ENCODE measurements at places on chromosomes 12 and 14.

GRCh38 chr14:73674986-73675385 is 30.2 kb downstream of the DNAL1 start:
- DNase-seq, result no peak

DNA sequence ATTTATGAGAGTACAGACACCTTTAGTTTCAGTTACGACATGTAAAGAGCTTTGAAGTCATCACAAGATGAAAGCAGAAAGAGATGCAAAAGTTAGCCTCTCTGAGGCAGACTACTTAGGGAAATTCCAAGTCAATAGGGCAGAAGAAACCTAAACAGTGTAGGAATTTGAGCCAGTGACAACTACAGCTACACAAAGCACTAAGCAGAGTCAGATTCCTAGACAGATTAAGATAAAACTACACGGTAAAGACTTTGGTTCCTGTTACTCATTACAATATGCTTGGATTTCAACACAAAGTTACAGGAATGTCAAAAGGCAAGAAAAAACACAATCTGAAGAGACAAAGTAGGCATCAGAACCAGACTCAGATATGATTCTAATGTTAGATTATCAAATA is 1302.3 kb downstream of the FSCB start:
- no peak for DNase-seq

DNA sequence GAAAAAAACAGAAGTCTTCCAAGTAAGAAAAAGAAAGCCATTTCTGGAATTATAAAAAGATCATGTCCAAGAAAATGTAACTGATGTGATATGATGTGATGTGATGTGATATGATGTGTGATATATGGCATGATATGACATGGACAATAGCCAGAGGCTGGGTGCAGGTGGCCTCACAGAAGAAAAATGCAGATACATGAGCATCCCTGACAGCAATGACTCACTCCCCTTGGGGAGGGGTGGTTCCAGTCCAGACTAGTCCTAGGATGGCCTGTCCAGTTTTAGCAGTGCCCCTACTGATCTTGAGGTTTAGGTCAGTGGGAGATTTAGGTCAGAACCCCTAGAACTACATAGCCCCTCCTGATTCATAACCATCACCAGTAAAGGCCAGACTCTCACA is 3.5 kb upstream of the RHOJ start:
- no peak for DNase-seq

- DNase-seq, result no peak
Observed at GRCh38 chr12:121781484-121781997, 11.9 kb downstream of the RHOF start.

GRCh38 chr12:78035901-78036606 is 205.4 kb downstream of the NAV3 start:
- no peak for DNase-seq

DNA sequence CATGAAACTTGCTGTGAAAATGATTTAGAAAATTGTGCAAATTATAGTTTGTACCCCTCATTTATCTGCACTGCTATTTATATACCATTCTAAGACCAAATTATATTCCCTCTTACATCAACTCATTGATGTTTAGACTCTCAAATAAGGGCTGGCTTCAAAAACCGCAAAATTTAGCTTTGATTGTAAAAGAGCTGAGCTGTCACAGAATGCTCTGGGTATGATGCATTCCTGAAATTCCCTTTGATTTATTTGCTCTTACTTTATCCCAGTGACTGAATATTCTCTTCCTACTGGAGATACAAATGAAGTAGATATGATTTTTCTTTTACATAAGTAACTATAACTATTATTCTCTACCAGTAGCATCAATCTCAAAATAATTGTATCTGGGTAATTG is 78.0 kb upstream of the TMTC2 start:
- no peak for DNase-seq

GRCh38 chr14:32578181-32578580 is 249.1 kb downstream of the AKAP6 start:
- DNase-seq, result no peak

- no peak for DNase-seq
Observed at GRCh38 chr12:33589576-33590114, 150.0 kb upstream of the SYT10 start.

- DNase-seq, result no peak
Observed at GRCh38 chr12:18468246-18469075, 207.1 kb downstream of the PIK3C2G start.

- DNase-seq, result no peak
Observed at GRCh38 chr12:15800278-15800677, 11.1 kb upstream of the EPS8 start.

DNA sequence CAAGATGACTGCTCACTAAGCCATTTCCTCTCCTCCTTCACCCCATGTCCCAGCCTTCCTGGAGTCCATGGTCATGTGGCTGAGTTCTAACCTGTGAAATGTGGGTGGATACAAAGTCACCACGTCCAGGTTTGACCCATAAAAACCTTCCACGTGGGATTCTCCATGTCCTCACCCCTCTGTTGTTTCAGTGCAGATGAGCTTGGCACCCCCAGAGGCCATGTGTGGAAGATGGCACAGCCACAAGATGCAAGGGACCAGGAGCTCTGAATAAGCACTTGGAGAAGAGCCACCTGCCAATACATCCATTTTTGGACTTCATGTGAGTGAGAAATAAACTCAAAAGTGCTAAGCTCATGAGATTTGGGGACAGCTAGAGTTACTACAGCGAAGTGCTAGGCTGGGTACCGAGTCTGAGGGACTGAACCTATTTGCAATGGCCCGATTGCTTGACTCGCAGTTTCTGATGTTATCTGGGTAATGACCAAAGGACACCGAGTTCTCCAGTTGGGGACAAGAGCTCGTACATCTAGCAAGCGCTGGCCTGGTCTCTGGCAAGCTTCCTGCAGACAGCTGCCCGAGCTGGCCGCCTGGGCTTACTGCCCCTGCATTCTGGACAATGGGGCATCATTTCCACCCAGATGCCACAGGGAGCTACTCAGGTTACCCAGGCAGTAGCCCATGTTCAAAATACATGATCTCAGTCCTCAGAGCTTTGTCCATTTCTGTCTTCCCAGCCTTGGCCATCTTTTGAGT is 7.7 kb upstream of the SLC24A4 start:
- no peak for DNase-seq

- no peak for DNase-seq
Observed at GRCh38 chr14:97277711-97278110, 480.5 kb downstream of the VRK1 start.

GRCh38 chr12:120984351-120984898 is 6.1 kb downstream of the HNF1A start:
- DNase-seq, result no peak

DNA sequence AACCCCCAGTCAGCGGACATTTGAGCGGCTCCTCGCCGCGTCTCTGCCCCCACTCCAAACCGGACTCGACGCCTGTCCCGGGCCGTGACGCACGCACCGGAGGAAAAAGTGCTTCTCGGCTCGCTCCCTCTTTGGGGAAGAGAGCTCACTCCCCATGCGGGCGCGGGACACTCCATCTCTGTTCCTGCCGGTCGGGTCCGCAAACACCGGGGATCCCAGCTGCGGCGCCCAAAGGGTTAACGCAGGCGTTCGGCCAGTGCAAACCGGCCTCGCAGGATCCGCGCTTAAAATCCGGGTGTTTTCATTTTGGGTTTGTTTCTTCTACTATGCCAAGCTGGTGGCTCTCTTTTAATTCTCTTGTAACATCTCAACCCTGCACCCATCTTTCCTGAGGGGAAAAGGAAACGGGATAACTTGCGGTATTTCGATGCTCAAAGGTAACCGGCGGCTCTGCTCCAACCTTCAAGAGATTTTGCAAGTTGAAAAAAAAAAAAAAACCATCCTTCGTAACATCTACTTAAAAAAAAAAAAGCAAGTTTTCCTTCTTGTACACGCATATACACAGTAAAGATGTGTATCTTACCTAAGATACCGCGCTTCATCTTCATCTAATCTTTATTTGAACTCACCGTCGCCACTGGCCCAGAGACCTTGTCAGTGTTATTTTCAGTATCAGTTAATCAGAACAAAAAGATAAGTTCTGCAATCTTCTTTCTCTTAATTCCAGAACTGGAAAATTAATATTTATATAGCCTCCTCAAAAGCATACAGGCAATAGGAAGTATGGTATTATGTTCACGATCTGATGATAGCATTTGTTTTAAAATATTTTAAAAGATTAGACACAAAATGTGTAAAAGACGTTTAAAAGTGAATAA is 1.6 kb upstream of the ATP2B1 start:
- no peak for DNase-seq

DNA sequence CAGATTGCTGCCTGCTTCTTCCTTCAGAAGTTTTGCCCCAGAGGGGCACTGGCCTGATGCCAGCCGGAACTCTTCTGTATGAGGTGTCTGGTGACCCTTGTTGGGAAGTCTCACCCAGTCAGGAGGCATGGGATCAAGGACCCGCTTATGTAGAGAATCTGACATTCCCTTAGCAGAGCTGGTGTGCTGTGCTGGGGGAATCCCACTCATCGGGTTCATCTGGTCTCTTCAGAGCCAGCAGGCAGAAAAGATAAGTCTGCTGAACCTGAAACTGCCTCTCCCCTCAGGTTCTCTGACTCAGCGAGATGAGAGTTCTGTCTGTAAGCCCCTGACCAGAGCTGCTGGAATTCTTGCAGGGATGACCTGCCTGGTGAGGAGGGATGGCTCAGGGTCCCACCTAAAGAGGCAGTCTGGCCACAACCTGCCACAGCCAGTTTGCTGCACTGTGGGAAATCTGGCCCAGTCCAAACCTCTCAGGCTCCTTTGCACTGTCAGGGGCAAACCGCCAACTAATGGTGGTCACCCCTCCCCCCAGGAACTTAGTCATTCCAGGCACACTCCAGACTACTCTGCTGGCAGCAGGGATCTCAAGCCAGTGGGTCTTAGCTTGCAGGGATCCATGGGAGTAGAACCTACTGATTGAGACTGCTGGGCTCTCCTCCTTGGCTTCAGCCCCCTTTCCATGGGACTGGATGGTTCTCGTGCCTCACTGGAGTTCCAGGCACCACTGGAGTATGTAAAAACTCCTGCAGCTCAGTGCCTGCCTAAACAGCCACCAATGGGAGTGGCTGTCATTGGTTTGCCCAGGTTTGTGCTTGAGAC is 4.1 kb downstream of the CLEC2D start:
- no peak for DNase-seq

All from activated naive CD8-positive, alpha-beta T cell treated with anti-CD3 and anti-CD28 coated beads, Interleukin-2, amount 50 U/mL, for 16 hours (primary cell).